ENCODE measurements at places on chromosomes 5 and 9.
A peak's percentile ranks its signal among the peaks of the same experiment; 100 is the strongest.

DNA sequence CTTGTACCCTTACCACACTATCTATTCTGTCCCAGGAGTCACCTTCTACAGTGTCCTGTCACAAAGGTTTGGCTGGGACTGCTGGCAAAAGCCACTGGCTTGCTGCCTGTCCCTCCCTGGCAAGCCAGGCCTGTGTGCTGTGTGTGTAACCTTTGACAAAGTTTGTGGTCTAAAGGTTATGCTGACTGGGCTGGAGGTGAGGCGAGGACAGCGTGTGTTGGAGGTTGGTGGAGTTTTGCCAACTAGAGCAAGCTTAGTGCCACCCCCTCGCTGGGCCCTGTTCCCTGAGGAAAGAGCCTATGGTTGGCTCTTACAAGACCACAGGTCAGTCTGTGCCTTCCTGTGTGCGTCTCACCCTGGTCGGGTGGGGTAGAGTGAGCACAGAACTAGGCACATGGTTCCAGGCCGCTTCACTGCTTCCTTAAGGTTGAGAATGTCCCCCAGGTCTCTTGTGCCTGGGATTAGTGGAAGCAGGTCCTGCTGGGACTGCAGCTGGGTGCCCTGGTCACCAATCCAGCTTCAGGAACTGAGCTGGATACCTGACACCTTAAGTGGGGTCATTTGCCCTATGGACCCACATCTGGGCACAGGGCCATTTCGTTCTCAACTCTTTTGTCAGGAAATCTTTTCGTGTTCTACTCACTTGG, 152.2 kb downstream of the GADD45G start:
- peak; percentile 74 for DNase-seq

GRCh38 chr5:17219469-17219868, 2.0 kb downstream of the BASP1 start:
- no peak for DNase-seq

DNA sequence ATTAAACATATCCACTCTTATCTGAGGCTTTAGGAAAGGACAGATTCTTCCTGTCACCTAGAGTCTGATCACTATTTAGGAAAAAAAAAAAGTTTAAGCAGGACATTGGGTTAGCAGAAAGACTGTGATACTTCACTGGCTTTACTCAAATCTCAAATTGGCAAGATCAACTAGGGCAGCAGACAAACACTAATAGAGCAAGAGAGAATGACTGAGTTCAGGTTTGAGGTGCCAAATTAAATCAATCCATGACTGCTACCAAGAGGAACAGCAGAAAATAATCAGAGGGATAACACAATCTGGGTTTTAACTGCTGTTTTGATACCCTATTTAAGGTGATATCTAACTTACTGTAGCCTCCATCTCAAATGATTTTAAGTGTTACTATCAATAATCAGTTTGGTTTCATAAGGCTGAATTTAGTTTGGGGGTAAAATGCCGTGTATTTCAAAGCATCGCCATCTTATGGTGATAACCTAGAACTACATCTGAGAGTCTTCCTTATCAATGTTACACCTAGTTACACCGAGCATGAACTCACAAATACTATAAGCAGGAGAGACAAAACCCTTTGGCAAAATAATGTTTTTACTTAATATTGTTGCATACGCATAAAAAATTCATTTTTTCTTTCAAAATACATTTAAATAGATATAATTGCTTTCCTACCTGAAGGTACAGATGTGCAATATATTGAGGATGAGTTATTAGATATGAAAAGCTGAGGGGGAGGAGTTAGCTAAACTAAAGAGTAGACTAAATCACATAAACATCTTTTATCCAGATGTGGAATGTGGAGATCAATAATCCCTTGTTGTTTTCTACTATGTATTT, 286.4 kb upstream of the CDH12 start:
- peak; percentile 12 for DNase-seq

DNA sequence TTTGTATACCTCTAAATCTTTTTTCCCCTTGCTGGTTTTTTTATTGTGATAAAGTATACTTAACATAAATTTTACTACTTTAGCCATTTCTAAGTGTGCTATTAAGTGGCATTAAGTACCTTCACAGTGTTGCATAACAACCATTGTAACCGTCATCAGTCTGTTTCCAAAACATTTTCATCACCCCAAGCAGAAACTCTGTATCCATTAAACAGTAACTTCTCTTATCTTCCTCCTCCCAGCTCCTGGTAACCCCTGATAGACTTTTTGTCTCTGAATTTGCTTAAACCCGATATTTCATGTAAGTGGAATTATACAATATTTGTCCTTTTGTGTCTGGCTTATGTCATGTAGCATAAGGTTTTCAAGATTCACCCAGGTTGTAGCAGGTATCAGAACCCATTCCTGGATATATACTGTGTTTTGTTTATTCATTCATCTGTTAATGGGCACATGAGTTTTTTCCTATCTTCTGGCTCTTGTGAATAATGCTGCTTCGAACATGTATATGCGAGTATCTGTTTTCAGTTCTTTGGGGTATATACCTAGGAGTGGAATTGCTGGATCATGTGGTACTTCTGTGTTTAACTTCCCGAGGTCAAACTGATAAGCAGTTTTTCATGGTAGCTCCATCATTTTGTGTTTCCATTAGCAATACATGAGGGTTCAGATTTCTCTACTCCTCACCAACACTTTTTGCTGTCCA, 66.4 kb downstream of the EHMT1 start:
- peak; percentile 20 for DNase-seq

GRCh38 chr9:100104314-100104713, 5.3 kb downstream of the INVS start:
- DNase-seq: no peak

DNA sequence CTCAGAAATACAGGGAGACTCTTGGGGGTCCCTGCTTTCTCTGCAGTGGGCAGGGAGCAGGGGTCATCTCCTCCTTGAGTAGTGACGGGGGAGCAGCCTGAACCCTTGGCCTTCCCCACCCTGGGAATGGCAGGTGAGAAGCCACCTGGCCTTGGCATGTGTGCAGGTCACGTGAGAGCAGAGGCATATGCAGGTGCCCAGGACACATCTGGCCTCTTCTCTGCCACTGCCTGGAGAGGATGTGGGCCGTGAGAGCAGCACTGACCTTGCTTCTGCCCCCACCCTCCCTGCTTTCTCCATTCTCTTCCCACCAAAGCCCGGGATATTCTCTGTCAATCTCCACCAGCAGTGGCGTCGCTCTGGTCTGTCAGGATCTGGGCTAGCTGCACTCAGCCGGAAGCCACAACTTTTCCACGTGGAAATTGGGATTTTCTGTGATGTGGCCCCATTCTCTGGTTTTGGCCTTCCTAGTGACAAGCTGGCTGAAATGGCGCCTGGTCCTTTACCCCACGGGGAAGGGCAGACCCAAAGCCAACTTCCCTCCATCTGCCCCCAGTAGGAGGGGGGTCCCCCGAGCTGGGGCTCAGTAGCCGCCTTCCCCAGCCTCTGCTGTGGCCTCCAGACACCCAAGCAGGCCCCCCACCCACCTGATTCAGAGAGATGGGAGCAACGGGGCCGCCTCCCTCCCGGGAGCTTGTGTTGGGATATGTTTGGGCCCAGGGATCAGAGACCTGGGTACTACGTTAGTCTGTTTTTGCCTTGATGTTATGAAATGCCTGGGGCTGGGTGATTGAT, 70.4 kb upstream of the FCN1 start:
- no peak for DNase-seq

- no peak for DNase-seq
Measured at GRCh38 chr5:75286211-75286773, 49.6 kb upstream of the ANKRD31 start.

DNA sequence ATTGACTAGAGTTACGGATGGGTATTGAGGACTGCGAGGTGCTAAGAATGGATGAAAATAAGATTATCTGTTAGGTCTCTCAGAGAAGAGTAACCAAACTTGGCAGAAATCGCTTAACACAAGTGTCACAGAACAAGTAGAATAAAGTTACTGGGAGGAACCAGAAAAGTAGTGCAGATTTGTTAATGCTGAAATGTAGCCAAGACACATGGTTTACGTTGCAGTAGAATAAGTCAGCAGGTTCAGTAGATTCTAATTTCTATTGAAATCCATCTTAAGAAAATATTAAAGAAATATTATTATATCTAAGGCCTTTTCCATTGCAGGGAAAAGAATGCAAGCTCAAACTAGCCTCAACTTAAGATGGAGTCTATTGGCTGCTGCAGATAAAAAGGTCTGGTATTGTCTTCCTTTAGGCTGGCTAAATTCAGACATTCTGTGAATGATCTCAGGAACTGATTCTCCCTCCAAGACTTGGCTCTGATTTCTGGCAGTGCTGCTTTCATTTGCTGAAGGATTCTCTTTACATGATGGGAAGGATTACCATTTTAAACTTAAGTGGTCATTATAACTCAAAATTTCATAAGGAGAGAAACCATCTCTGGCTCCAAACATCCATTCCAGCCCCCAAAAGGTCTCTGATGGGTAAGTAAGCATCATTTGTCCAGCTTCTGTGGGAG, 314.9 kb downstream of the MARCHF11 start:
- DNase-seq: no peak

DNA sequence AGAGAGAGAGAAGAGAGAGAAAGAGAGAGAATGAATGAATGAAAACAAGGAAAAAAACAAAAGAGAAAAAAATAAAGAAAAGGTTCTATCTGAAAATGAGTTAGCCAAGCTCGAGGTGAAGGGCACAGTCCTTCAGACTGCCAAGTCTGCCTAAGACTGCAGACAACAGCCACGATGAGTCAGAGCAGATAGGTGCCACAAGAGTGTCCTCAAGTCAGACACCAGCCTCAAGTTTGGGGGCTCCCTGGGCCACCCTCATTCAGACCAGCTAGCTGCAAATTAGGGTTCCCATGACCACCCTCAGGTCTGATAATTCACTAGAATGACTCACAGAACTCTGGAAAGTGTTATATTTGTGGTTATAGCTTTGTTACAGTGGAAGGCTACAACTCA, 13.9 kb upstream of the HABP4 start:
- DNase-seq: no peak

DNA sequence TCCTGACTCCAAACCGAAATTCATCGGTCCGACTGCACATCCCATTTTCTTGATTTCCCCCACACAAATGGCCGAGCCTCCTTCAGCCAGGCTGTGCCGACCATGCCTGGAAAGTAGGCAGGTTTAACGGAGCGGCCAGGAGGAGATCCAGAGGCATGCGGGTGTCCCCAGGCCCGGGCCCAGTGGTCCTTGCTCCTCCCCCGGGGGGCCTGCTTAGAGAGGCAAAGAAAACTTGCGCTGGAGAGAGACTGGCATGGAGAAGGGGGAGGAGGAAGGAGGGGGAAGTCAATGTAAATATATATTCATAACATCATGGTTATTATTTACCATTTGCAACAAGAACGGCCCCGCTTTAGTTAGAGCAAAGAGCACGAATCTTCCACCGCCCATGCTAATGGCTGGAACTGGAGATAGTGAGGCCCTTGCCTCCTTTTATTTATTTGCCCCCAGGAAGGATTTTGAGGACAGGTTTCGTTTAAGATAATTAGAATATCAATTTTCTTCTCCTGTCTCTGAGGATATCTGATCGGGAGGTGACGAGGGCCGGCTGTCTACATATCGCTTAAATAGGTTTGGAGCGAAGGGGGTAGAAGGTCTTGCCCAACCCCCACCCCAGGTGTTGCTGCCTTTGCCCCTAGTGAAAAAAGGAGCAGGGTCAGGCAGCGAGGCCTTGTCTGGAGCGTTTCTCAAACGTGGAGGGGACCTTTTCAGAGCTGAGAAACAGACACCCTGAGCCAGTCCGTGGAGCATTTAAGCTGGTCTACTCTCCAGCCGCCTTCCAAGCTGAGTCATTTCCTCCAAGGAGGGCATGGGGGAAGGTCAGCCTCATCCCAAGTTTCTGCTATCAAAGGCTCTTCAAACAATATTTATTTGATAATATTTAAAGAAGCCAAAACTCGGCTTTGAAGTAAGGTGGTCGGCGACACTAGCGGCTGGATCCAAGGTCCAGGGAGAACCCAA, 2.5 kb downstream of the BARHL1 start:
- DNase-seq: no peak

GRCh38 chr9:69207503-69207902, 33.4 kb downstream of the TJP2 start:
- no peak for DNase-seq

DNA sequence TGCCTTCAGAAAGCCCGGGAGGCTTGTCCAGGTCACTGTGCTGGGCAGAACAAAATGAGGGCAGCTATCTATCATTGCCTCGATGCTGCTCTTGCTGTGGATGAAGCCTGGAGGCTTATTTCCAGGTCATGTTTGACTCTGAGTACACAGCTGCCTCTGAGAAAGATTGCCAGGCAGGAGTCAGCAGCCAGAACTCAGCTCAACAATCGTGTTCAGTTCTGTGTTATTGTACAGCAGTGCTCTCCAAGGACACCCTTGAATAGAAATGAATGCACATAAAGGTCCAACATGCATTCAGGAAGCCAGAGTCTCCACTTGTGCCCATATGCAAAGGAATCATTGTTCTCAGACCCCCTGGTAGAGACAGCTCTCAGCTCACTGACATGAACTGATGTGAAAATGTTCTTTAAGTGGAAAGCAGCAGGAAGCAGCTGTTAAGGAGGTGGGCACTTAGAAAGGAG, 61.7 kb upstream of the ZFR start:
- no peak for DNase-seq

GRCh38 chr9:489198-490197, 274.8 kb downstream of the DOCK8 start:
- no peak for DNase-seq

- no peak for DNase-seq
Measured at GRCh38 chr5:132961887-132962286, 1.5 kb downstream of the AFF4 start.

DNA sequence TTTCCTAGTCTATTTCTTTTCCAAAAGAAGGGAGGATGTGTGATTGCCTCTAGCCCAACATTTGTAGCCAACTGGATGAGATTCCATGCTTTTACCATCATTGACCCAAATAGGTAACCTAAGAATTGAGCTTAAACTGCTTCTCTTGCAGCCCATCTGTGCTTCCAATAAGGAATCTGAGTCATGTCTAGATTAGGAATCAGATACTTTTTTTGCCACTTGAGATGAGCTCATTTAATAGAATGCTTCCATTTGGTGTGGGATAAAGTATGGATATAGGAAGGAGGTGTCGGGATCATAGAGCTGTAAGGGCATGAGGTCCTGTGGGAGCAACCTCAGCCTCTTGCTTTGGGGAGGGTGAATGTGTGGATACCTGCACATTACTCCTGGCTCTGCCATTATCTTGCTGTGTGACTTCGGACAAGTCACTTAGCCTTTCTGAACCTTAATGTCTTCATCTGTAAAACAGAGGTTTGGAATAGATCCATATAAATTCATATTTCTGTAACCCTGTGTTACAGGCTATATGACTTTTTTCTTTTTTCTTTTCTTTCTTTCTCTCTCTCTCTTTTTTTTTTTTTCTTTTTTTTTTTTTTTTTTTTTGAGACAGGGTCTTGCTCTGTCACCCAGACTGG, 56.2 kb downstream of the MAP1B start:
- DNase-seq: no peak

DNA sequence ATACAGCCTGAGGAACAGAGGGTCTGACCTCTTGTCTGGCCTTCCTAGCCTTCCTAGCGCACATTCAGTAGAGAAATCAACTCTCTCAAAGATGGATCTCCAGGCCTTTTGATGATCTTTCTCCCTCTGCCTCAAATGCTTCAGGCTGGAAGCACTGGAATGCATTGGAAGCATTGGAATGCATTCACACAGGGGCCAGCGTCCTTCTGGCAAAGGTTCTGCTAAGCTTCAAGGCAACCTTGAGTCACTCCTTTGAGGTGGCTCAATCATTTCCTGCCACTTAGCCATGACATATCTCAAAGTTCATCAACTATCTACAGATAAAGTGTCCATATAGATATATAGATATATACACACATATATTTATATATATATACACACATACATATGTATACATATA, 42.9 kb downstream of the OR2K2 start:
- DNase-seq: peak; percentile 7
